ENCODE measurements at places on chromosomes 5 and 9.

DNA sequence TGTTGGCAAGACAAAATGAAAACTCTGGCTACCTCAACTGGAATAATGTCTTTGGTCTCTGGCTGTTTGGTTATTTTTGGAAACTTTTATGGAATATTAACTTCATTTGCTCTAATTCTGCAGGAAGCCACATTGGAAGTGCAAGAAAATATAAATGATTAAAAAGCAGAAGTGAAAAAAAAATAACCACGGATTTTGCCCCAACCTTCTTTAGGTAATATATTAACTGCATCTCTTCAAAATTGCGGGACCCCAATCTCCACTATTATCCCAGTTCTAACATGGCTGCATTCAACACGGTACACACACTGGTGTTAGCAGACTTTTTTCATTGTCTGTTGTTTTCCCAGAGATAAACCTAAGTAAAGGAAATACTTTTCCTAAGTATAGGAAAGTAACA, 23.0 kb downstream of the GLIS3 start:
- DNase-seq, result no peak

- DNase-seq, result no peak
Measured at GRCh38 chr9:123561046-123561445, 205.0 kb downstream of the CRB2 start.

- DNase-seq, result no peak
Measured at GRCh38 chr5:35668319-35668718, 50.7 kb downstream of the SPEF2 start.

GRCh38 chr5:109652096-109652495, 37.6 kb upstream of the MAN2A1 start:
- DNase-seq, result no peak

DNA sequence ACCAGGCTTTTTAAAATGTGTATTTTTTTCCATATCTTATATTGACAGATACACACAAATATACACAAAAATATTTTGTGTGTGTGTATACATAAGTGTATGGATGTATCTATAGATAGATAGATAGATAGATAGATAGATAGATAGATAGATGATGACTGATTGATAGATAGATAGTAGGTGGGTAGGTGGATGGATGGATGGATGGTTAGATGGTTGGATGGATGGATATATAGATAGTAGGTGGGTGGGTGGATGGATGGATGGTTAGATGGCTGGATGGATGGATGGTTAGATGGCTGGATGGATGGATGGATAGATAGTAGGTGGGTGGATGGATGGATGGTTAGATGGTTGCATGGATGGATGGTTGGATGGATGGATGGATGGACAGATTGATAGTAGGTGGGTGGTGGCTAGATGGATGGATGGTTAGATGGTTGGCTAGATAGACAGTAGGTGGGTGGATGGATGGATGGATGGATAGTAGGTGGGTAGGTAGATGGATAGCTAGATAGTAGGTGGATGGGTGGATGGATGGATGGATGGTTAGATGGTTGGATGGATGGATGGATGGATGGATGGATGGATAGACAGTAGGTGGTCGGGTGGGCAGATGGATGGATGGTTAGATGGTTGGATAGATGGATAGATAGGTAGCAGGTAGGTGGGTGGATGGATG, 156.2 kb downstream of the NR3C1 start:
- DNase-seq, result no peak

DNA sequence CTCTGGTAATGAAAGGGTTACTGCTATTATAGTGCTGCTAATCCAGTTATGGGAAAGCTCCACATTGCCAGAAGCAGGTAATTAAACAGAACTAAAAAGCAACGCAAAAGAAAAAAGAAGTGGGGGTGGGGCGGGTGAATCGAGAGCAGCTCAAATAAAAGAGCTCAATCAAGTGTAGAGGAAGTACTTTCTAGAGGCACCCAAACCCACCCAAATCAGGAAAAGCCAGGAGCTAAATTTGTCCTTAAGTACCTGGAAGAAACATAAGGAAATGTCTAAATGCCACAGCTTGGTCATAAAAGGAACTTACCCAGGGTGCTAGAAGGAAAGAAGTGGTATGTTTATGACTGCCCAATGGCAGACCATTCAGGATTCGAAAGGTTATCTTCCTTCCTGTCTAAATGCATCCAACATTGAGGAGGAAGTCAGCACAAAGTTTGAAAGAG, 2.4 kb upstream of the RNF145 start:
- no peak for DNase-seq

- no peak for DNase-seq
Measured at GRCh38 chr5:147464211-147464610, 45.7 kb downstream of the DPYSL3 start.

- DNase-seq, result peak; percentile 17
Measured at GRCh38 chr5:42518595-42519221, 95.5 kb downstream of the GHR start.

GRCh38 chr5:149161026-149161687, 19.9 kb downstream of the ABLIM3 start:
- DNase-seq, result no peak

- DNase-seq, result no peak
Measured at GRCh38 chr5:172411484-172412072, 42.7 kb downstream of the SH3PXD2B start.

GRCh38 chr9:33443464-33444154, 3.8 kb downstream of the AQP3 start:
- DNase-seq, result no peak

GRCh38 chr5:125152461-125153189, 406.2 kb upstream of the ZNF608 start:
- DNase-seq, result no peak

DNA sequence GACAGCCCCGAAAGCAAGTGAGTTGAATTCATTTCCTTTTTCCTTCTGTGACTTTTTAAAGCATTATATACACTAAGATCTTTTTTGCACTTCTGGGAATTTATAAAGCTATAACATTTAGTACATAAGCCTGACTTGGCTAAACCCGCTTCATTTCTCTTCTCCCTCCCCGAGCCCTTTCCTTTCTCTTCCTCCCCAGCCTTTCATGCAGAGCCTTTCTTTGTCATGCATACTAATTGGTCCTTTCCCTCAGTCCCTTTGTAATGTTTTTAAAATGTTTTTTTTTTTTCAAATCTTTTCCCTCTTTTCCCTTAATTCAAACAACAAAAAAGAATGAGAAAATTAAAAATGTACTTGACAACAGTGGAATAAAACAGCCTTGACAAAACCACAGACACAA, 246.4 kb downstream of the PSAT1 start:
- no peak for DNase-seq

- no peak for DNase-seq
Measured at GRCh38 chr9:135198586-135199285, 111.3 kb downstream of the OLFM1 start.

- no peak for DNase-seq
Measured at GRCh38 chr5:40233268-40233667, 446.4 kb upstream of the PTGER4 start.

GRCh38 chr9:37446401-37446800, 18.8 kb downstream of the ZBTB5 start:
- DNase-seq, result no peak

DNA sequence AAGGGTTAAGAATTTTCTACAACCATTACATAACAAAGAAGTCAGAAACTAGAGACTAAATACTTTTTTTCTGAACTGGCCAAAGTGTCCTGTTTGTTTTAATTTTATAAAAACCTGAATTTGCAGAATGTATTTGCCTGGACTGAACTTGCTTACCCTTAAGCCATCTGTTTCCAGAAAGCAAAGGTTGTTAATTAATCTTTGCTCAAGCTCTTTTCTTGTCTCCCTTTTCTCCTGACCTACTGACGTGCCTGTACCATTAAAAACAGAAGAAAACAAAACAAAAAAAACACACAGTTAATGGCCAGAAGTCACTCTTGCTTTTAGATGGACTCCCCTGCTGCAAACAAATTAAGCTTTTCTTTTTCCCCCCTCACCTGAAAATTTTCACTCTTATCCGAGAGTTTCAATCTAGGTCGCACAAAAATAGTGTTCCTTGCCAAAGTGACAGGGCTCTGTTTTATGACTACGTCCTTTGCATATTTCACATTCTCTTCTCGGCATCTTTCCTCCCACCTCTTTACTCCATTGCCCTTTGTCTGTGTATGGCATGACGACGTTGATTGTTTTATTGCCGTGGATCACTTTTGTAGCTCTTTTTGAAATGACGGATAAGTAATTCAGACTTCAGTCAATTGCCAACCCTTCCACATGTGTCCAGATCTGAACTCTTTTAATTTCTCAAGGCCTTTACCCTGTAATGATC, 333.8 kb upstream of the GRIN3A start:
- DNase-seq, result no peak

DNA sequence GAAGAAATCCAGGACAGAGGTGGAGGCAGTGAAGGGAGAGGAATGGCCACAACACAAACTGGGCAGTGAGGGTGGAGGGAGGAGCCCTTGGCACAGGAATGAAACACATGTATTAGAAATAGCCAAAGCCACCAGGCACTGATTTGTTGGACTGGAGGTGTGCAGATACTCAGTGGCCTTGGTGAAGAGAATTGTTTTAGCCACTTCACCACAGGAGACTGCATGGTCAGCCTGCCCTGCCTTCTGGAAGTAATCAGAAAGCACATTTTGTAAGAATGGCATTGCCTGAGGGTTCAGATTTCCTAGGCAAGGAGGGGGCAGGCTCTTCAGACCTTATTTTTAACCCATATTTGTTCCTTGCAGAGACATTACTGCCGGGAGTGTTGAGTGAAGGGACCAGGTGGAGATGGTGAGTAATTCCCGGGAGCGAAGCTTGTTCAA, 2.2 kb downstream of the SGCD start:
- DNase-seq, result no peak

GRCh38 chr9:76109953-76110352, 219.5 kb downstream of the PCSK5 start:
- DNase-seq, result no peak

- DNase-seq, result no peak
Measured at GRCh38 chr5:173513521-173513991, 102.9 kb downstream of the BOD1 start.

GRCh38 chr5:89399548-89399947, 516.6 kb upstream of the MEF2C start:
- DNase-seq, result no peak

DNA sequence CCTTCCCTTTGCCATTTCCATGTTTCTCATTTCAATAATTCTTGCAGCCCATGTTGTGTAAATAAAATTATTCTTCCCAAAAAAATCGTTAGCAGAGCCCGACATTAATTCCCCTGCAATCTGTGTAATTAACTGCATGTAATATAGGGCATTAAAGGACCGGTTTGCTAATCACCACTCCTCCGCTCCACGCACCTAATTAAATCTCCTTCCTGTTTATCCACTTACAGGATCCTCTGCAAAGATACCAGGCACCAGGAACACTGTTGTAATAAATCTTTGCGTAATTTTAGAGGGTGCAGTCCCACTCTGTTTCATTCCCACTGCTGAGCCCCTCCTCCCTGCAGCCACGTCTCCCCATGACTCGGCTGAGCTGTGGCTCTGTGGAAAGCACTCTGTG, 105.0 kb upstream of the PPP1R26 start:
- no peak for DNase-seq

DNA sequence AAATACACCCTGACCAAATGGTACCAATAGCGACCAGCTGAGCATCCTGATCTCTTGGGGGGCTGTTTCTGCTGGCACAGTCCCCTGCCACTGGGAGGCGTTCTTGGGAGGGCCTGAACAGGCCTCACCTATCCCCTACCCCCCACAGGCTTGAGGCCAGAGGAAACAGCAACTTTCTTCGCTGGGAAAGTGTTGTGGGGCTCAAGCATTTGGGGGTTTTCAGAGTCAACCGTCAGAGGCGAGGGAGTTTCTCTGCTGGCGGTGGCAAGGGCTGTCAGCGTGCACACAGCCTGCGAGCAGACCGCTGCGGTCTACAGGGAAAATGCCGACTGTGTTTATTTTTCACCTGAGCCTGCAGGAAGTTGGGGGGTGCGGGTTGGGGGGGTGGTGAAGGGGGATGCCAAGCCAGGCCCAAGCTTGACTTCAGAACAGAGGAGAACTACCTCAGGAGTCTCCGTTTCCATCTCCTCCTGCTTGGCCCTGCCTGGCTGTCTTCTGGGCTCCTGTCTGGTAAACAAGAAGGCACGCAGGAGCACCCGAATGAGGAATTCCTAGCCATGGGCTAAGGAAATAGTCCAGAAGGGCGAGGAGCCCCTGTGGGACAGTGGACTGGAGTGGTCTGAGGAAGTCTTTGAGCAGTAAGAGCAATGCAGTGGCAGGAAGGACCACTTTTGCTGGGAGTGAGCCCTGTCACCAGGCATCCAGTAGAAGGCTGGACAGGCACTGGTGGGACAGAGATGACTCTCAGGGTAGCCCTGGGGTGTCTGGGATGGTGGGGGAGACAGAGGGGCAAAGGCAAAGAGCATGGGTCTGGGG, 18.1 kb downstream of the TCF7 start:
- DNase-seq, result no peak

DNA sequence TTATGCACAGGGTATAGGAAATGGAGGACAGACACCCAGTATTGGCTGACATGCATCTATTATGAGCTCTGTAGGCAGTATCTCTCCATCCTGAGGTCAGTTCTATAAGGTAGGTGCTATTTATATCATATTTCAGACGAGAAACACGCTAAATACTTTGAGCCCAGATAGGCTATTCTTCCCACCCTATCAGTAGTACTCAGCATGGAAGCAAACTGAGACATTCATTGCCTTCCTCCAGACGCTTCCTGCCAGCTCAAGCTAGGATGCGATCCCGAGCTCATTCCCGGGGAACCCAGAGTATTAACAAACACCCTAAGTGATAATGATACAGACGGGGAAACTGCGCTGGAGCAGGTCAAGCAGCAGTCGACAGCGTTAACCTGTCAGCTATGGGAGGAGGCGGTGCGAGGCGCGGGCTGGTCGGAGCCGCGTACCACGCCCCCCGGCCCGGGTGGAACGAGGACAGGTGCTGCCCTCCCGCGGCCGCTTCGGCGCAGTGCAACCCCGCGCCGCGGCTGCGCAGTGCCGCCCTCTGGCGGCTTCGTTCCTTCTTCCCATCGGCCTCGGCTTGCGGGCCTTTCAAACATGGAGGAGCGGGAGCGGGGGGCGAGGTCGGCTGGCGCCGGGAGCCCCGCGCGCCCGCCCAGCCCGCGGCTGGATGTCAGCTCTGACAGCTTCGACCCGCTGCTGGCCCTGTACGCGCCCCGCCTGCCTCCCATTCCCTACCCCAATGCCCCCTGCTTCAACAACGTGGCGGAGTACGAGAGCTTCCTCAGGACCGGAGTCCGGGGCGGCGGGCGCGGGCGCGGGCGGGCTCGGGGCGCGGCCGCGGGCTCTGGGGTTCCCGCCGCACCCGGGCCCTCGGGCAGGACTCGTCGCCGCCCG, at the start of gene LSM11:
Gene LSM11 (plus strand): TSS at position 550 of the 888 bp plus-strand sequence. CDS start 39 bp downstream, at position 589.
- DNase-seq, result peak; percentile 61

DNA sequence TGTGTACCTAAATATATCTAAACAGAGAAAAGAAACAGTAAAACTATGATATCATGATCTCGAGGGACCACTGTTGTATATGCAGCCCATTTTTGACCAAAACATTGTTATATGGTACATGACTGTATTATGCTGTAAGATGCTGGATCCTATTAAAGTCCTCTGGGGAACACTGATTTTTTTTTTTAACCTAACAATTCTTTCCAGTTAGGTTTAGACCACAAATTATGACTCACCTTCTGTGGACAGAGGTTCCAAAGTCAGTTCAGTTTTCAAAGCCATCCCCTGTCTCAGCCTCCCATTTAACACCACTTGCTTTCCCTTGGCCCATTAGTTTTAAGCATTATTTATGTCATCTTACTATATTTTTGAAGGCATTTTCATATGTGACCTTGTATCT, 27.1 kb downstream of the TRMO start:
- no peak for DNase-seq

Measured in fibroblast of the conjunctiva (primary cell).